ENCODE measurements at places on chromosomes 7 and 10. TPM values are rescaled to one million over a fixed set of nuclear protein-coding genes. Genes with fewer than 3 reads are reported as not detected.

DNA sequence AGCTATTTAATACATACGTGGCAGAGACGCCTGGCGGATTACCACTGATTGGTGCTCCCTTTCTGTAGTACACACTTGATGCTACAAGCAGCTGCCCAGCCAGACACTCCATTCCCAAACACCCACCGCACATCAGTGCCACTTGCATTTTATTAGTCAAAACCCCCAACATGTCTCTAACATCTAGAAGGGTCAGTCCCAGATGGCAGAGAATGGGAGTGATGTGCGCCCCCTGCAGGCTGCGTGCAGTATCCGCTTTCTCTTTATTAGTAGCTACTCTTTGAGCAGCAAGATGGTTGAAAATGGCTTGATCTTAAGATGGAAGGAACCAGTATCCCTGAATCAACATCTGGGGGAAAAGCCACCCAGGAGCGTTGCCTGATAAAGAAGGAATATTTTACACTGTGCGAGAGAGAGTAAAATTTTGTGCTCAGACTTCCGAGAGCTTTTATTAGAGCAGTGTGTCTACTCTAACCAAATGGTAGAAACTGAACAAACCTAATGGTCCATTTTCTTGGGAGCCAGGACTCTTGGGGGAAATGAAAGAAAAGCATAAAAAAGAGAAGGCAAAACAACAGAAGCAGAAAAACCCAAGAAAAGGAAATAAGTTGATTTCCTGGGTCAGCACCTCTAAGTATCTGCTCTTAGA lies 78.3 kb downstream of the ST8SIA6 start:
- no peak for DNase-seq

Gene CC2D2B
- 5.1 TPM for total RNA-seq

DNA sequence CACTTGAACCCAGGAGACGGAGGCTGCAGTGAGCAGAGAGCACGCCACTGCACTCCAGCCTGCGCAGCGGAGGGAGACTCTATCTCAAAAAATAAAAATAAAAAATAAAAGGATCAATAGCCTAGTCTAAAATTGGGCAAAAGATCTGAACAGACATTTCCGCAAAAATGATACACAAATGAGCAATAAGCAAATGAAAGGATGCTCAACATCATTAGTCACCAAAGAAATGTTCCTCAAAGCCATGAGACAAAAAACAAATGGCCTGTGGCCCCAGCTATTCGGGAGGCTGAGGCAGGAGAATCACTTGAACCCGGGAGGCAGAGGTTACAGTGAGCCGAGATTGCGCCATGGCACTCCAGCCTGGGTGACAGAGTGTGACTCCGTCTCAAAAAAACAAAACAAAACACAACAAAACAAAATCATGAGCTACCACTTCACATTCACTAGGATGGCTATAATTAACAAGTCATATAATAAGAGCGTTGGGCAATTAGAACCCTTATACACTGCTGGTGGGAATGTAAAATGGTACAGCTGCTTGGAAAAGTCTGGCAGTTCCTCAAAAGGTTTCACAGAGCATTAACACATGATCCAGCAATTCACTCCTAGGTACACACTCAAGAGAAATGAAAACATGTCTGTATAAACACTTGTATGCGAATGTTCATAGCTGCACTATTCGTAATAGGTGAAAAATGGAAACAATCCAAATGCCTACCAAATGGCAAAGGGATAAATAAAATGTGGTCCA lies 3.1 kb downstream of the DAGLB start:
- DNase-seq: no peak

Gene ADRA2A
- 4.9 TPM for total RNA-seq

DNA sequence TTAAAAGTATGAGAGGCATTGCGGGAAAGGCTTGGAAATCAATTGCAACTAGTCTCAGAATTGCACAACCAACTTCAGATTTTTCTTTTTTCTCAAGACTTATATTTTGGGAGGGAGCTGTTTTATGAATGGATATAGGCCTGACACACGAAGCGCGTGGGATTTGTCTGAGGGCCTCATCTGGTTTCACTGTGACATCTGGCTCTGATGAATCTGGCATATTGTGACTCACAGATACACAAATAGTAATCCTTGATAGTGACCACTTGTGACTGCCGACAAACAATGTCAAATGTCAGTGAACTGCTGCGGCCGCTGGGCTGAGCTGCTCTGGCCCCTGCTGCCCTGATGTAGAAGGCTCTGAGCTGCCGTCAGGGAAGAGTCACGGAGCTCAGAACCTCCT lies 655.1 kb downstream of the INHBA start:
- DNase-seq: peak; percentile 40

DNA sequence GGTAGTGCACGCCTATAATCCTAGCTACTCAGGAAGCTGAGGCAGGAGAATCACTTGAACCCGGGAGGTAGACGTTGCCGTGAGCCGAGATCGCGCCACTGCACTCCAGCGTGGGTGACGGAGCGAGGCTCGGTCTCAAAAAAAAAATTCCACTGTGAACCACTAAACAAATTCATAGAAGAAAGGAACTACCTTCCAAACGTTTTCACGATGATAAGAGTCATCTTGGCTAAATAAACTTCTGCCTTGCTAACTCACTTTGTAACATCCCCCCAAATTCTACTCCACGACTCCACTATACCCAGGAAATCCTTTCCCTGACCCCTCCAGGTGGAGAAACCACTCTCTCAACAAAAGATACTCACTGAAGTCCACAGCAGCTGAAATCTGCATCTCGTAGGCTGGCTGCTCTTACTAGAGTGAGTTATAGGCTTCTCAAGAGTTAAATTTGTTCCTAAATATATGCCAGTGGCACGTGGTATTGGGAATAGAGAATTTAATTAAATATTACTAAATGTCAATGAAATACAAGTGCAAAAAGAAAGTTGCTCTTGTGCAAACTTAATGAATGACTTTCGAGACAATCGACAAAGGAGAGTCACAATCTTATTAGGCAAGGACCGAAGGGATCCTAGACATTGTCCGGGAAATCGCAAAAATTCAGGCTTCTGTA lies 1.6 kb upstream of the GTF2I start:
- no peak for DNase-seq

DNA sequence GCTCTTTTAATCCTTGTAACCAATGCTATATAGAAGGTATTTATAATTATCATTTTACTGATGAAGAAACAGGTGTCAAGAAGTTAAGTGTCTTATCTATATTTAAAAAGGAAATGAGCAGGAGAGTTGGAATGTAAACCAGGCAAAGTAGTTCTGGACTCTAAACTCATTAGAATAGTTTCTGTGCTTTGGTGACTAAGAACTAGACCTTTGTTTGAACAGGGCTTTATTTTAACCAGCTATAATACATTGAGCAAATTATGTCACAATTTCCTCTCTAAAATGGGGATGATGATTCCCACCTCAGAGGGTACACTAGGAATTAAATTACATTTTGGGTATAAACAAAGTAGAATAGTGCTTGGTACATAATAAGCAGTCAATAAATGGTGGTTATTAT lies 236.0 kb downstream of the MAGI2 start:
- DNase-seq: no peak

DNA sequence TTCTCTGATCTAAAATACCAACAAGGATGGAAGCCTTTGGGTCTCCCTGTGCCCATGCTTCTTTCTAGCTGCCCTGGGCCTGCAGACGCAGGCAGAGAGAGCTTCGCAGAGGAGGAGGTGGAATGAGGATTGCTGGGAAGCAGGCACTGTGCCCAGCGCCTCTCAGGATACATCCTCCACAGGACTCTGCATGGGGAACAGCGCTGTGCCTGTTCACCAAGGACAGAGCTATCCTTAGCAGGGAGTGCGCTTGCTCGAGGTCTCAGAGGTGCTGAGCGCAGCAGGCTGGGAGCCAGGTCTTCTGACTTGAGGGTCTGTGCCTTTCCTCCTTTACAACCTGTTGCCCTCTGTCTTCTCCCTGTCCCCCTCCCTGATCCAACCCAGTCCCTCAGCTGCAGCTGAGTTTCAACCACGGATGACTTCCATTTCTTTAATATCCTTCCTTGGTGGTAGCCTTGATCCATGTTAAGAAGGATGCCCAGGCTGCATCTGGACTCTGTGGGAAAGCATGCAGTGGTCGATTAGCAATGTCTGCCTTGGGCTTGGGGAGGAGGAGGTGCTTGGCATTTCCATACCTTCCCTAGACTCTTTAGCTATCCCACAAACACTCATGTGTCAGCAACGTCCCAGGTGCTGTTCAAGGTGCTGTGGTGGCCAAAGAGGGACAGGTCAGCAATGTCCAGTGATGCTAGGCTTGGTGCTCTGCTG lies 219.6 kb upstream of the GPR26 start:
- no peak for DNase-seq

DNA sequence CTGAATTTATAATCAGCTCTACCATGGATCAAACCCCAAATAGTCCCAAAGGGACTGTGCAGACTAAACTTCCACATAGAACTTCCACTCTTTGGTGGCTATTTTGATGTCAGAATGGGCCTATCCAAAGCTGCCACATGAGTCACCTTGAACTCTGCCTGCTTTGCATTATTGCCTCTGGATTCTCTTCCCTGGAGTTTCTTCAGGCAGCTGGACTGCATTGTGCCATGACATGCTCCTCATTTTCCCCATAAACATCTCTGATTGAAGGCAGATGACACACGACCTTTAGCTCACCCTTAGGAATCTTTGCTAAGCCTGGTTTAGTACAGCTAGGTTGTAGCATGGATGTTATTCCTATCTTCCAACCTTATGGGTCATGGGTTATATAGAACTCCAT lies 251.7 kb downstream of the FZD1 start:
- no peak for DNase-seq

Gene C10orf105
- not detected for total RNA-seq

Measured in stomach (tissue), 19 donors.